ENCODE measurements at places on chromosomes 1 and 21. TPM values are rescaled to one million over a fixed set of nuclear protein-coding genes. Genes with fewer than 3 reads are reported as not detected.

FCRL3 gene
- total RNA-seq = 69.8 TPM

RGS7 gene
- total RNA-seq = not detected

LCE1B gene
- not detected for total RNA-seq

S100A12 gene
- total RNA-seq = not detected

GBP6 gene
- 0.39 TPM for total RNA-seq

HOOK1 gene
- 2.6 TPM for total RNA-seq

DNA sequence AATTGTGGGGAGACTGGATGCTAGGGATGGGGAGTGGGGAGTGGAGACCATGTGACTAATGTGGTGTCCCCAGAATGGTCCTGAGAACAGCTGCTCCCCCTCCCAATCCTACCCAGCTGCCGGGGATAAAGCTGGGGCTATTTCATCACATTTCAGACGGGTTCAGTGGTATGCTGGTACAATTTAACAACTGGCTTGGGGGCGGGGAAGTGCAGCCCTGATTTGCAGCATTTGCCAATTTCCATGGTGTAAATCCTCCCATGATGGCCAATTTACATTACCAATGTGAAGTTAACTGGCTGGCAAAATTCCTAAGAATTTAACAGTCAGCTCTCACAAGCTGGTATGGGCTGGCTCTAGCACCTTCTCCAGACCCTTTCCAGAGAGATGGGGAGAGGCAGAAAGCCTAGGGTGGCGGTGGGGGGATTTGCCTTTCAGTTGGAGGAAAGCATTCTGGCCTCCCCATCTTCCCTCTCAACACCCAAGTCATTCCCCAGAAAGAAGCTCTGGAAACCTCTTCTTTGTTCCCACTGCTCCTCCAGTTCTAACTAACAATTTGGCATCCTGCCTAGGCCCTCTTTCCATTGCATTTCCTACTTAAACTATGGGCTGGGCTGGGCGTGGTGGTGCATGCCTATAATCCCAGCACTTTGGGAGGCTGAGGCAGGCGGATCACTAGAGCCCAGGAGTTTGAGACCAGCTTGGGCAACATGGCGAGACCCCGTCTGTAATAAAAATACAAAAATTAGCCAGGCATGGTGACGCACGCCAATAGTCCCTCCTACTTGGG lies 11.3 kb upstream of the ADGRB2 start:
- DNase-seq = no peak
- H3K4me1 ChIP-seq = peaks cover 21% of the 10 kb centered on the region
- peaks cover 29% of the 10 kb centered on the region for H3K27me3 ChIP-seq
- H3K4me3 ChIP-seq = no peak overlapping the region

DNA sequence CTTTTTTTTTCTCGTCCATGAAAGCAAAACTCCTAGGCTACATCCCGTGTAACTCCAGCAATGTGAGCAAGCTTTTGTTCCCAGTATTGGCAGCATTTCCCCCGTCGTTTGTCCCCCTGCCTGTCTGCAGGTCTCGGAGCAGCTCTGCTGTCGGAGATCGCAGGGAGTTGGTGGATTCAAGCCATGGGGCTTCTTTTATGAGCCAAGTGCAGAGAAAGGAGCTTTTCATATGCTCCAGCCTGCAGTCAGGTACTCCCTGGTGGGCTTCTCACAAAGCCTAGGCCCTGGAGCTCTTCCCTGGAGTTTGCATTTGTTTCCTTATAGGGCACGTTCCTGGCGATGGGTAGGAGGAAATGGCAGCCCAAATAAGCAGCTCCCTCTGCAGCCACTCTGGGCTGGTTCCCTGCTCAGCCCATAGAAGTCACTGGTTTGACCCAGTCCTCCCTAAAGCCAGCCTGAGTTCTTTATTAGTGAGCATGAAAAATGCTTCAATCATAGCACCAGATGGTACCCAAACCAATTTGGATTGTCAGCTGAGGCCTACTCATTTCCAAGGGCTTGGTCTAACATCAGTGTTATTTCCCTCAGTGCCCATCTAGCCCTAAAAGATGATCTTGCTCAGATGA lies 78.3 kb downstream of the NUF2 start:
- H3K4me1 ChIP-seq = no peaks in the 10 kb centered on the region
- H3K36me3 ChIP-seq = no peaks in the 10 kb centered on the region
- H3K27me3 ChIP-seq = peaks cover 3% of the 10 kb centered on the region
- DNase-seq = no peak
- no peak overlapping the region for H3K27ac ChIP-seq

DNA sequence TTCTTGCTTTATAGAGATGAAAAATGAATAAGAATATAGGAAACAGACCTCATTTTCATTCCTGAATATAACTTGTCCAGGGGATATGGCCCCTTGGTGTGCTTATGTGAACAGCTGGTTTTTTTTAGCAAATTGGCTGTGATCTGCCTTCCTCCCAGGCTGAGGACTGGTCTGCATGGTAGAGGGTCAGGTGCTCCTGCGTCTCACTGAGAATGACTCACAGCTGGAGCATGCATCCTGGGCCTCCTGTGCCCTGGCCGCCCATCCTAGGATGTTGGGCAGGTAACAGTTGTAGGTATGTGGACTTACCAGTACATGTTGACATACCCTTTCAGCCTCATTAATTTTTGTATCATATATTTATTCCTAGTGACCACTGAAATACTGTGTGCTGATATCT lies 29.8 kb downstream of the AGT start:
- H3K36me3 ChIP-seq = peaks cover 69% of the 10 kb centered on the region
- no peak for DNase-seq
- no peaks in the 10 kb centered on the region for H3K27me3 ChIP-seq
- H3K27ac ChIP-seq = no peak overlapping the region

DNA sequence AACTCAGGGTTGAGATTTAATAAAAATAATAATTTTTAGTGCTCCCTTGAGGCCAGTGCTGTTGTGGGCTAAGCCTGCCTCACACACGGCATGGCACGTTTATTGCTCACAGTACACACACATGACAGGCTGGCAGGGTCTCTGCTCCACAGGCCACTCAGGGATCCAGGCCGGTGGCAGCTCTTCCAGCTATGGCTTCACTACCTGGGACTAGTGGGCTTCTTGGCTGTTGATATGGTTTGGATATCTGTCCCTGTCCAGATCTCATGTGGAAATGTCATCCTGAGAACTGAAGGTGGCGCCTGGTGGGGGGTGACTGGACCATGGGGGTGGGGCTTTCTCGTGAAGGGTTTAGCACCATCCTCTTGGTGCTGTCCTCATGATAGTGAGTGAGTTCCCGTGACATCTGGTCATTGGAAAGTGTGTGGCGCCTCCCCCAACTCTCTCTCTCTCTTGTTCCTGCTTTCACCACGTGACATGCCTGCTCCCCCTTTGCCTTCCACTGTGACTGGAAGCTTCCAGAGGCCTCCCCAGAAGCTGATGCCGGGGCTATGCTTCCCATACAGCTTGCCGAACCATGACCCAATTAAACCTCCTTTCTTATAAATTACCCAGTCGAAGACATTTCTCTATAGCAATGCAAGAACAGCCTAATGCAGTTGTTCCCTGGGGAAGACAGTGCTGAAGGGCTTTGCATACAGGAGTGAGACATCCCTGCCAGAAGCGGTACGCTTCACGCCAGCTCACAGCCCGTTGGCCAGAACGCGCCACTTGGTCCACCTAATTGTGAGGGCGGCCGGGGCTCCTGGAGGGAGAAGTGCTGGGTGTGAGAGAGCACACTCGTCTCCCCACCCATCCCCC lies 226.9 kb upstream of the C1orf174 start:
- no peaks in the 10 kb centered on the region for H3K4me1 ChIP-seq
- no peak for DNase-seq
- no peak overlapping the region for H3K27ac ChIP-seq
- no peaks in the 10 kb centered on the region for H3K27me3 ChIP-seq

GRCh38 chr1:90716243-90716551 lies 905 bp downstream of the BARHL2 start:
- DNase-seq = no peak
- no peak overlapping the region for H3K4me3 ChIP-seq
- H3K36me3 ChIP-seq = no peaks in the 10 kb centered on the region
- peaks cover 84% of the 10 kb centered on the region for H3K27me3 ChIP-seq
- no peak overlapping the region for H3K27ac ChIP-seq

GRCh38 chr1:22414244-22414751 lies 37.4 kb upstream of the ZBTB40 start:
- no peaks in the 10 kb centered on the region for H3K27me3 ChIP-seq
- no peaks in the 10 kb centered on the region for H3K36me3 ChIP-seq
- H3K27ac ChIP-seq = no peak overlapping the region
- no peaks in the 10 kb centered on the region for H3K4me1 ChIP-seq
- DNase-seq = no peak

DNA sequence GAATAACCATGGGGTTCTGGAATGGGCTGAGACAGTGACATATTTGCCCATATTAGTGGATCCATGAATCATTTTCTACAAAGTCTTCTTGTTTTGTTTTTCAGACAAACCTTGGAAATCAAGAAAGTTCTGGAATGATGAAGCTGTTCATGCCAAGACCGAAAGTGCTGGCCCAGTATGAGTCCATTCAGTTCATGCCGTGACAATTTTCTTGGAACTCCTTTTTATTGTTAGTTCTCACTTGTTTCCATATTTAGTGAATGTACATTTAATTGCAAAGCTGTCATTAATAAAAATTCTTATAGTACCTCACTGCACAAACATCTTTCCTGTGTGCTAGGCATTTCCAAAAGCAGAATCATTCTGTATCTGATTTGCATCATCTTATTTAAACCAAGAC lies 100.6 kb upstream of the KCNJ15 start:
- DNase-seq = no peak
- no peaks in the 10 kb centered on the region for H3K27me3 ChIP-seq
- H3K27ac ChIP-seq = no peak overlapping the region
- H3K4me3 ChIP-seq = no peak overlapping the region

GRCh38 chr1:66381621-66382275 lies 152.2 kb upstream of the SGIP1 start:
- H3K27ac ChIP-seq = no peak overlapping the region
- H3K4me3 ChIP-seq = no peak overlapping the region
- no peak for DNase-seq
- H3K27me3 ChIP-seq = no peaks in the 10 kb centered on the region
- H3K4me1 ChIP-seq = no peaks in the 10 kb centered on the region

GRCh38 chr1:26049531-26050247 lies 3.8 kb upstream of the SLC30A2 start:
- no peak overlapping the region for H3K4me3 ChIP-seq
- peaks cover 17% of the 10 kb centered on the region for H3K27me3 ChIP-seq
- no peak for DNase-seq
- H3K4me1 ChIP-seq = no peaks in the 10 kb centered on the region
- H3K36me3 ChIP-seq = no peaks in the 10 kb centered on the region

GRCh38 chr1:226829105-226829504 lies 41.3 kb upstream of the PSEN2 start:
- no peaks in the 10 kb centered on the region for H3K36me3 ChIP-seq
- peaks cover 12% of the 10 kb centered on the region for H3K4me1 ChIP-seq
- no peak overlapping the region for H3K4me3 ChIP-seq
- no peak overlapping the region for H3K27ac ChIP-seq
- H3K27me3 ChIP-seq = no peaks in the 10 kb centered on the region
- DNase-seq = no peak

DNA sequence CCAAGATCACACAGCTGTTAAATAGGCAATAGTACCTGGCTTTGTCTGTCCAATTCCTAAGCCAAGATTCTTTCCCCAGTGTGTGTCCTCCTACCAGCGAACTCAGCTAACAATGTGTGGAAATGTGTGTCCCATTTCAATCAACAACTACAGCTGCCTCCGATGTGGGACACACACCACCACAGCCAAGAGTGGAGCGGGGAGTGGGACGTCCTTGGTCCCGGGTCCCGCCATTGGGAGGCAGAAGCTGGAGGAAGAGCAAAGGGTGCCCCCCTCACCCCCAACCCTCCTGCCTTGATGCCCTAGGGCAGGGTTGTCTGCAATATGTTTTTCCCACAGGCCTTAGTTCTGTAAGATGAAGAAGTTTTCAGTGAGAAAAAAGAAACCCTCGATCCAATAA lies 265.4 kb upstream of the RAB4A start:
- no peak overlapping the region for H3K27ac ChIP-seq
- H3K27me3 ChIP-seq = no peaks in the 10 kb centered on the region
- no peak for DNase-seq
- H3K4me1 ChIP-seq = peaks cover 3% of the 10 kb centered on the region
- no peaks in the 10 kb centered on the region for H3K36me3 ChIP-seq

DNA sequence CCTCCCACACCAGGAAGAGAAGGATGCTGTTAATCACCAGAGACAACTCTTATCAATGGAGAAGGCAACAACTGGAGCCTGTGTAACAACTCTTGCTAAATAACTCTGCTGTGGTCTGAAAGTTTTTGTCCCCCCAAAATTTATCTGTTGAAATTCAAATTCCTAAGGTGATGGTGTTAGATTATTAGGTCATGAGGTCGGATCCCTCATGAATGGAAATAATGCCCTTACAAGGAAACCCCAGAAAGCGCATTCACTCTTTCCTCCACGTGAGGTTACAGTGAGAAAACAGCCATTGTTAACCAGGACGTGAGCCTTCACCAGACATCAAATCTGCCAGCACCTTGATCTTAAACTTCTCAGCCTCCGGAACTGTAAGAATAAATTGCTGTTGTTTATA lies 141.9 kb upstream of the CXADR start:
- no peak overlapping the region for H3K27ac ChIP-seq
- DNase-seq = no peak
- no peak overlapping the region for H3K4me3 ChIP-seq
- no peaks in the 10 kb centered on the region for H3K36me3 ChIP-seq
- H3K4me1 ChIP-seq = no peaks in the 10 kb centered on the region

GRCh38 chr1:170791941-170792340 lies 128.0 kb downstream of the PRRX1 start:
- H3K36me3 ChIP-seq = no peaks in the 10 kb centered on the region
- no peaks in the 10 kb centered on the region for H3K27me3 ChIP-seq
- no peak for DNase-seq
- H3K4me1 ChIP-seq = no peaks in the 10 kb centered on the region

DNA sequence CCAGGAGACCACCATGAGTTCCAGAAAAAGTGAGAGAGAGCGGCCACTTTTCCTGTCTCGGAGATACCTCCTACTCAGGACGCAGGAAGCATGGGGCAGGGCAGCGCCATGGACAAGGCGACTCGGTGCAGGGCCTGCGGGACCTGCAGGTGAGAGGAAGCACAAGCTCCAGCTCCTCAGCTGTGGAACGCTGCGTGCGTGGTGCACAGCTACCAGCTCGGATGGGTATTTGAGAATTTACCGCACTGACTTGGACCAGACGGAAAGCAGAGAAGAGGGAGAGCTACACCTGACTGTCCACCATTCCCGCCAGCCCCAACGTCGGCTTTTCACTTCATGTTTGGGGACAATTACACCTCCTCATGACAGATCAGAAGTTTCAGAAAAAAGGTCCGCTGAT lies 8.2 kb upstream of the CDK11A start:
- H3K27me3 ChIP-seq = no peaks in the 10 kb centered on the region
- no peak overlapping the region for H3K27ac ChIP-seq
- peaks cover 12% of the 10 kb centered on the region for H3K36me3 ChIP-seq

DNA sequence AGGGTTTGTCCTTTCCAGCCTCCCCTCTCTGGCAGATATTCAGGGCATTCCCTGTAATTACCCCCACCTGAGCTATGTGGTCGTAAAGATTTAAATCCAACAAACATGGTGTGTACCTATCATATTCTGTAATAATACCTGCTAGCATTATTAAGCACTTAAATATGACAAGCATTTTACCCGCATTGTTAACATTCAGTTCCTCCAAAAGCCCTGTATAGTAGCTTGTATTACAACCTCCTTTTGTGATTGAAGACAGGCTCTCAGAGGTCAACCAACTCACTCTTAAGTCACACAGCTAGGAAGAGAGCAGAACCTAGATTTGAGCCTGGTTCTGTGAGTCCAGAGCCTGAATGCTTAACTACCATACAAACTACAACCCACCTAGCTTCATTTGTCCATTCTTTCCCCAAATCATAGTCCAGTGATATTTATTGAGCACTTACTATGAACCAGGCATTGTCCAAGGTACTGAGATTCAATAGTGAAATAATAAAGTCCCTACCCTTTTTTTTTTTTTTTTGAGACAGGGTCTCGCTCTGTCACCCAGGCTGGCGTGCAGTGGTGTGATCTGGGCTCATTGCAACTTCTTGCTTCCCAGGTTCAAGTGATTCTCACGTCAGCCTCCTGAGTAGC lies 13.8 kb upstream of the KDM4A start:
- no peak overlapping the region for H3K4me3 ChIP-seq
- DNase-seq = no peak
- no peak overlapping the region for H3K27ac ChIP-seq
